ENCODE measurements at places on chromosomes 3 and 15.

- DNase-seq, result no peak
Observed at GRCh38 chr15:74179101-74179841, 5.8 kb downstream of the ISLR start.

DNA sequence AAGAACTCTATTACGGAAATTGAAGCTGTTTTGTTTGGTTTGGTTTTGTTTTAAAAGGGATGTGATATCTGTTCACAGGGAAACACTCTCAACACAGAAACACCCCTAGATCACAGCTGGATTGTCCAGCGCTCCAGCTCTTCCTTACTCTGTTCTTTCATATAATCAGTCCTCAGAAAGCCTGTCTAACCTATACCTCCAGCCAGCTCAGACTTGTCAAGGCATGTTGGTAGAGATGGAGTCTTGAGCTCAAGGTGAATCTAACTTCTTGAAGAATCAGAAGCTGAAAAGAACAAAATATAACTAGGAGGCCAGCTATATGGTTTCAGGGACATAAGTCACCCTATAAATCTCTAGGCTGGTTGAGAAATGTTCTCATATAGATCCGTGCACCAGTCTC is 110.2 kb upstream of the EPHA3 start:
- DNase-seq, result no peak

DNA sequence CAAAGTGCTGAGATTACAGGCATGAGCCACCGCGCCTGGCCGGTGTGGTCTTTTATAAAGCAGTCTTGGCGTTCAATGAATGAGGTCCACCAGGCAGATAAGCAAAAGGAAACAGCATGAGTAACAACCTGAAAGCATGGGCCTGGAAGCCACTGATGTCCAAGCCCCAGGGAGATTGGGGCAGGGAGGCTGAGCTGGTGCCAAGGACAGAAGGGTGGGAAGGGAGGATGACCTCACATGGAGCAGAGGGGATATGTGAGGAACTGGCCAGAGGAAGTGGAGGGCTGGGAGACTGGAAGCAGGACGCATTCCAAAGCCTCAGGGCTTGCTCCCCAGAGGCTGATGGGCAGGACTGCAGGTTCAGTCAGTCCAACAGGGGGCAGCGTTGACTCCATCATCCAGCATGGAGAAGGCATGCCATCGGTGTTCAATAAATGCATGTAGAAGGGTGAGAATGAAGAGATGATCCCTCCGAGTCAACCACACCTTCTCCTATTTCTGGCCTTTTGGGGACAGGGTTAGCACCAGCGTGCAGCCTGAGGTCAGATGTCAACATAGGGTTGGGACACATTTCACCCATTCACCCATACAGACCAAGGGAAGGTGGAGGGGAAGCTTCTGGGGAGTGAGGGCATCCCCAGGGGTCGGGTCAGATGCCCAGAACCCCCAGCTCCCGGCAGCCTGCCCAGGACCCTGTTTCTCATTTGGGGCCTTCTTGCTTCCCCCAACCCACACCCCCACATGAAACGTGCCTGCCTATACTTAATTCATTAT is 14.8 kb downstream of the MYL3 start:
- peak; percentile 4 for DNase-seq

GRCh38 chr15:41466711-41467110 is 27.0 kb upstream of the ITPKA start:
- no peak for DNase-seq

- DNase-seq, result no peak
Observed at GRCh38 chr3:176579711-176580185, 617.5 kb downstream of the TBL1XR1 start.

DNA sequence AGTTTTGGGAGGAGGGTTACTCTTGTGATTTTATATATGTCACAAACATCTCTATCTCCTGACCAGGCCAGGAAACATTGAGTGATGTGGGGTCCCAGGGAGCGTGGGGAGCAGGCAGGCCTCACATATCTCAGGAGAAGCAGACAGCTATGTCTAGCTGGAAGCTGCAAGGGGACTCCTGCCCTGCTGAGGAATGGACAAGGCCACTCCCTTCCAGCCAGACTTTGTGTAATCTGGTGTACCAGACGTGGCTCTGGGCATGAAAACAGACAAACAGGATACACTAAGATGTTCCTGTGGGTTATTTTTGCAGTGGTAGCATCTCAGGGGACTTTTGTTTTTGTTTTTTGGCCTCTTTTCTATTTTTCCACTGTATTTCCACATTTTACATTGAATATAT is 23.2 kb downstream of the CYP8B1 start:
- no peak for DNase-seq

GRCh38 chr3:187150599-187150998 is 11.3 kb upstream of the RPL39L start:
- no peak for DNase-seq

DNA sequence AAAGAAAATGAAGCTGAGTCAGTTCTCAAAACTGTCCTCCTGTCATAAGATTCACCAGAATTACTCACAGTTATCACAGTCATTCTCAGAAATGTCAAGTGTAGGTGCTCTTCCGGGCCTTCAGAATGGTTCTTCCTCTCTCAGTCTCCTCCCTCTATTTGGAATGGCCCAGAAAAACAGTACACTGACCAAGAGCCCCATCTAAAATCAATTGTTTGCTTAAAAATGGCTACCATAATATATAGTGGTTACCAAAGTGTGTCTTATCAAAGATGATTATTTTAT is 99.8 kb downstream of the MECOM start:
- DNase-seq, result no peak

DNA sequence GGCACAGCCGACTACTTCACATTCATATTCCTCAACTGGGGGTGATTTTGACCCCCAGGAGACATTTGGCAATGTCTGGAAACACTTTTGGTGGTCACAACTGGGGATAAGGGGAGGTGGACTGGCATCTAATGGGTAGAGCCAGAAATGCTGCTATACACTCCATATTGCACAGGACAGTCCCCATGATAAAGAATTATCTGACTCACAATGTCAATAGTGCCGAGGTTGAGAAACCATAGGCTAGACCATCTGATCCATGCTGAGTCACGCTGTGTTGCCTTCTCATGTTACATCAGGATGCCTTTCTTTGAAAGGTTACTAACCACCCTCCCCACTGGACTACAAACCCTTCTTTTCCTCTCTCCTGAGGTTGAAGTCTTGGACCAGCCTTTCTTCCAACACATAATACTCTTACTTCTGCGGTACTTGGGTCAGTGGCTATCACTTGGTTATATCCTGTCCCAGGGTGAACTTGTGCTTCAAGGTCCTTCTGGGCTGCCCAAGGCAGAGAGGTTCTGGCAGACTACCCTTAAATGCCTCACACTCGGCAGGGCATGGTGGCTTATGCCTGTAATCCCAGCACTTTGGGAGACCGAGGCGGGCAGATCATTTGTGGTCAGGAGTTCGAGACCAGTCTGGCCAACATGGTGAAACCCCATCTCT is 68.8 kb downstream of the CTNNB1 start:
- DNase-seq, result no peak

GRCh38 chr3:65575376-65575840 is 463.3 kb downstream of the MAGI1 start:
- no peak for DNase-seq

DNA sequence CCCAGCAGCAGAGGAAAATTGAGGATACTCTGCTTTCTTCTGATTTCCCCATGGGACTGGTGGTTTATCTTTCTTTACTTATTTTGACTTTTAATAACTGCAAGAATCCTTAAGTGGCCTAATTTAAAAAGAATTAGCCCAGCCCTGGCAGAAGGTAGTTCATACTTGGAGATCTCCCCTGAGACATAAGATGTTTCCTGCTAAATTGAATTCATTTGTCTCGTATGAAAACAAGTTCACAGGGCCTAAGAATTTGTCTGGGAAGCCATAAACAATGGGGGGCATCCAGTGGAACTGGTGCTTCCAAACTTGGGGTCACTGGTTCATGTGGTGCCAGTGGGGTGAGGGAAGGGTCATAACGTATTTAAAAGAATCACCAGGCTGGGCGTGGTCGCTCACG is 283.1 kb upstream of the RASGRP1 start:
- no peak for DNase-seq

DNA sequence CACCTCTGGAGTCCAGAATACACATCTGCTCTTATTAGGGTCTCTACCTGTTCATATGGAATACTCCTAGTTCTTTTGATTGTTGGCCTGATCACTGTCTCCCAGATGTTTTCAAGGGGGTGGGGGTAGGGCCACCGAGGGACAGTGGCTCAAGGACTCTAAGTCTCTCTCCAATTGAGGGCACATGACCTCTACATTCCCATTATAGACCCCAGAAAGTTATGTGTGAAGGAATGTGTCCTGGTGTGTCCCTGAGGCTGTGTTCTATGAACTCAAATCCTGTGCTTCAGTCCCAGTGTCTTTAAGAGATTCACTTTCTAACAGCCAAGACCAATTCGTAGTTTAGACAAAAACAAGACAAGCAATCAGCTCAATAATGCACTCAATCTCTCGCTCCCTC is 357.4 kb downstream of the ERC2 start:
- DNase-seq, result no peak

DNA sequence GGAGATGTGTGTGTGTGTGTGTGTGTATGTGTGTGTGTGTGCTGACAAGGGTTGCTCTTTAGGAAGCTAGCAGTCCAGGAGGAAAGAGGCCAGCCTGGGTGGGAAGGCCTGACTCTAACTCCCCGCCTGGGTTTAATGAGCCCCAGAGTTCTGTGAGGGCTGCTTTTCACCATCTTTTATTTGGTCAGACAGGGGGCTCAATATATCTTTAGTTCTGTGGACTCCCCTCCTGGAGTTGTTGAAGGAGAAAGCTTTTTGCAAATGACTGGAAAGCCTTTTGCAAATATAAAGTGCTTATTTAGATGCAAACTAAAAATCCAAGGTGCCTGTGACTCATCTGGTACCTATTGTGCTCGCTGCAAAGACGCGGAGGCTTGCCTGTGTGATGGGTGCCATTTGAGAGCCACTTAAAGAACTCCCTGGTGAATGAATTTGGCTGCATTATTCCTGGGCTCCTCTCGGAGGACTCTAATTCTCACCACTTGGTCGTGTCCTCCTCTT is 24.5 kb downstream of the DRD3 start:
- DNase-seq, result no peak

DNA sequence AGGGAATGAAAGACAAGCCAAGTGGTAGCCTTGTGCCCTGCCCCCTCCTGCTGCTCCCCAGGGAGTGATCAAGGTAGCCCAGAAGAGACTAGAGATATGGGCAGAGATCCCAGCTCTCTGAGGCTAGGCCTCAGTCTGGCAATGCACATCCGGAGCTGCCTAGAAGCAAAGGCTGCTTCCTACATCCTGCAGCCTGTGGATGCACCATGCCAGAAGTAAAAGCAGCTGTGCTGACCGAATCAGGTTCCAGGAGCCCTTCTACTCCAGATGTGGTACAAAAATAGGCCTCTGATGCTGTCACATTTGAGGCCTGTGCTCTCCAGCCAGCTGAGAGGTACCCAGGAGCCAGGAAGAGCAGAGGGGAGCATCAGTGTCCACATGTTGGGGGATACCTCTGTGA is 16.0 kb downstream of the TRAIP start:
- no peak for DNase-seq

DNA sequence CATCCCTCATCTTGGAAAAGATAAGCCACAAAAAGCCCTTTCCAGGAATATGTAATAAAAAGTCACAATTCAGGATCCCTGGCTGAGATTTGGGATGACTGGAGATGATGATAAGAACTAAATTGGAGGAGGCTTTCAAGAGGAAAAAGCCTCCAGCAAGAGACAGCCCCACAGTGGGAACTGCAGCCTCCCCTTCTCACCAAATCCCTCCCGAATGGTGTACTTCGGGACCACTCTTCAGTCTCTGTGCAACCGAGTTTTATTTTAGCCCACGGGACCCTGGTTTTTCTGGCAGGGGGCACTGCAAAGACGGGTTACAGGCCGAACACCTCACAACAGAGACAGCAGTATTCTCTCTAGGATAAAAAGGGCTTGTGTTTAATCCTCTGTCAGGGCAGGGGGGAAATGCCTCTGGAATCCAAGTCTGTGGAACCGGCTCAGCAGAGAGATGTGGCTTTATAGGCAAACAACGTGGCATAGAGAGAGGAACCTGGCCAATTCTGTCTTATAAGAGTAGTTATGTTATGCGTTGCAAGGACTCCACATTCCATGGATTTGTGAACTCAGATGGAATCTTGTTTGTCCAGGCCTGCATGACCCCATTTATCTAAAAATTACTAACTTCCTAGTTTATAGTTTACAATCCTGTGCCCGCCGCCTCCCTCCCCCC is 1.2 kb upstream of the LMCD1 start:
- no peak for DNase-seq

GRCh38 chr15:40072216-40072990 is 33.4 kb upstream of the SRP14 start:
- no peak for DNase-seq

DNA sequence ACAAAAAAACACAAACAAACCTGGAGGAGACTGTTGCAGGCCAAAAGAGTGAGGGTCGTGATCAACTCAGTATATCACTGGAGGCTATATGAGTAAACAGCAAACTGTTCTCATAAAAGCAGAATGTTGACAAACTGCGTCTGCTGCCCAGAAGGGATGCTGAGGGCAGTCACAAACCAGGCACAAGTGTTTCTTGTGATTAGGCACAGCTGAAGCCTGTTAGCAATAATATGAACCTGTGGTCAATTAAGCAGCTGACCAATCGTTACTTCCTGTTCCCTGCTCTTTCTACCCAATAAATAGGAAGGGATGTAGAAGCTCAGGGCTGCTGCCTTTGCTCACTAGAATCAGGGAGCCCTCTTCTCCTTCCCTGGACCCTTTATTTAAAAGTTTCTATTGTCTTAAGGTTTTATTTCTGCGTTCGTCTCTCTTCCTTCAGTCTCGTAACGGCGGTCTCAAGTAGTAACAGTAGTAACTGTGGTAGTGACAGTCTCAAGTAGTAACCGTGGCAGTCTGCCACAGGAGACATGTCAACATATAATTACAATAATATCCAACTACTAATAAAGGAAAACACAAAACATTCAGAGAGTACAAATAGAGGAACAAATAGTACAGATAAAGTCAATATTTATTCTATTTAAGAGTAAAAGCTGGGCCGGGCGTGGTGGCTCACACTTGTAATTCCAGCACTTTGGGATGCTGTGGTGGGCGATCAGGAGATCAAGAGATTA is 698.4 kb upstream of the CCDC54 start:
- DNase-seq, result no peak

DNA sequence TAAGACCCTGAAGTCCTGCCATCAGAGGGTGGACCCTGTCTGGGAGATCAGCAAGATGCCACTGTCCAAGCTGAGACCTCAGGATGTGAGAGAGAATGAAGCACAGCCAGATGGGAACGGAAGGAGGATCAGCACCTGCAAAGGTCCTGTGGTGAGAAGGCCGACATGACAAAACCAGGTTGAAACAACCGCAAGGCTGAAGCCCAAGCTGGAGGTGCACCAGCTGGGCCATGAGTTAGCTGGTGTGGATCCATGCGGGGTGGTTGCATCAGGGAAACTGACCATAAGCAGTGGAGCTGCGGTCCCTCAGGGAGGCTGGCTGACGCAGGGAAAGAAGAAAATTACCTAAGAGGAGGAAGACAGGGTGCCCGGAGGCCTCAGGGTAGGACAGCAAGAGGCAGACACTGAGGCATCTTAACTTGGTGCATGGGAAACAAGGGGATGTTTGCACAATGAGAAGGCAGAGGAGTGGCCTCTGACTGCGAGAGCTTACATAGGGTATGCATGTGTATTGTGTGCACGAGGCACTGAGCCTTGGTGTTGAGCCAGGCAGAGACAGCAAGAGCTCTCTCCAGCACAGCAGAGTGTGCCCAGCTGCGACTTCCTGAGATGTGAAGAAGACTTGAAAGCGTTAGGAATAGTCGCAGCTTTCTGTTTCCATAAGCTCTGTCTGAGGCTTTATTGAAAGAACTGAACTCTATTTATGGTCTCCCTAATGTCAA is 497.7 kb downstream of the OCA2 start:
- no peak for DNase-seq

- peak; percentile 89 for DNase-seq
Observed at GRCh38 chr15:80081390-80081789, 21.9 kb downstream of the ZFAND6 start.
